ENCODE measurements at places on chromosomes 5 and 9.

DNA sequence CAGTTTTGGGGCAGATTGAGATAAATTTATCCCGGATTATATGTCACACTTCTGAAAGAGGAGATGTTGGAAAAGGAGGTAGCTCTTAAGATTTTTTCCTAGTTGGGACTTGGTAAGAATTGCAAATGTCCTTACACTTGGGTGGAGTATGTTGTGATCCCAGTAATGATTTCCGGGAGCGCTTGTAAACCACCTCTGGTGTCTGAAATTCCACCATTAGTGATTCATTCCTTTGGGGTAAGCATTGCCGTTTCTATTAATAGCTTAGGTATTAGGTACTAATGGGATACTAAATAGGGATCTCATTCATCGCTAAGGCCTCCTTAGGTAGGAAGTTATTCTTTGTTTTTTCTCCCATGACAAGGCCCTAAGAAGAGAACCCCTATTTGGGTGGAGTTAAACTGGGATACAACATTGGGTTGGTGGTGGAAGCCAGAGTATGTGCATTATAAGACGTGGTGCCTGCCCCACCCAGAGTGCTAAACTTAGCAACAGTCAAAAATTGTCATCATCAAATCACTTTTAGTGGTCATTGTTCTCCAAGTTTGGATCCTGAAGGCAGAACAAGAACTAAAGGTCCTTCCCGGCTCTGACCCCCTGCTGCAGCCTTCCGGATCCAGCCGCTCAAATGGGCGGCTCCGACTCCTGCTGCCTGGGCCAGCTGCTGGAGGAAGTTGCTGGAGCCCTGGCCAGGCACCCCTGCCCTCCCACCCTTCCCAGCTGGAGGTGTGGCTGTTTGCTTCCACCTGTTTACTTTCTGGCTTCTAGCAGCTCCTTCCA, 31.7 kb upstream of the DAB2IP start:
- no peak for DNase-seq

- DNase-seq = no peak
Measured at GRCh38 chr9:99326112-99326916, 104.2 kb downstream of the SEC61B start.

DNA sequence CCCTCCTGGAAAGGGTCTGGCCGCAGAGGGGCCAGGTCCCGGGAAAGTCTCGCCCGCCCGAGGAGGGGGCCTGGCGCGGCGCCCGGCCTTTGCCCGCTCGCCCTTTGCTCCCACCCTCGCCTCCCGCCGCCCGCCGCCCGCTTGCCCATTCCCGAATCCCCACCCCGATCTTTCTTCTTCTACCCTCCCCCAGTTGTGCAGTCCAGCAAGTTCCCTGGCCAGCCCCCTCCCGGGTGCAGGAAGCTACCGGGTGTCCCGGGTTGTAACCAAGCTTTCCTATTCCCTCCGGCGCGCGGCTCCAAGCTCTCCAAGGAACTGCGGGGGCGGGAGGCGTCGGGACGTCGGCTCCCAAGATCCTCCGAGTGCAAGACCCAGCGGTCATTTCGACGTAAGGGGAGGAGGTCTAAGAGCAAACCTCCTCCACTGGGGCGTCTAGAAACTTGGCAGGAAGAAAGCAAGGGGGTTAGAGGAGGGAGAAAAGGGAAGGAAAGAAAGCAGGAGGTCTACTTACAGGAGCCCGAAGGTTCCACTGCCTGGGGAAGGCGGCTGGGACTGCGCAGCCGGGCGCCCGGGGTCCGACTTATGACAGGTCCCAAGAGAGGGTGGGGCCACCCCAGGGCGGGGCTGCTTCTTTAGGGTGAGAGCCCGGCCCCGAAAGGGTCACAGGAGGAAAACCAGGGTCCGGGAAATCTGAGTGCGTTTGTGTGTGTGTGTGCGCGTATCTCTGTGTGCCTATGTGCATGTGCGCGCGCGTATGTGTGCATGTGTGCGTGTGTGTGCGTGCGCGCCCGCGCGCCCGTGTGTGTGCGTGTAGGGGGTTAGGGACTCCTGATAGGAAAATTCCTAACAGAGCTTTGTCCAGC, at the start of gene PTGR1:
Gene PTGR1 (minus strand): TSS at position 556 of the 863 bp plus-strand sequence. CDS start 2,225 bp downstream, outside the sequence.
- peak; percentile 77 for DNase-seq

- no peak for DNase-seq
Measured at GRCh38 chr9:17906176-17906840, 327.4 kb downstream of the SH3GL2 start.

DNA sequence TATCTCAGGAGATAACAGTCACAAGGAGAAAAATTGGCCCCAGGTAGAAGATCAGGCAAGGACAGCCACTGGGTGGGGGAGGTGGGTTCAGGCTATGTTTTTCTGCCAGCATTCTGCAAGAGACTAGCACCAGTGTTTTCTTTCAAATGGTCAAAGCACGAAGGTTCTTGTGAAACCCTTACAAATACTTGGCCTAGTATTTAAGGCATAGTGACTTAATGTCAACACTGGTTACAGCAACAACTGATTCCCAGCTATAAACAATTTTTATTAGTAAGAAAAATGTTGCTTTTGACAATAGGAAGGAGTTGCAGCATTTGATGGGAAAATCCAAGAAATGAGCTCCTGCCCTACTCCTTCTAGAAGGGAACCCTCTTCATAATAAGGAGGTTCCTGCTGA, 349.6 kb downstream of the SLIT3 start:
- no peak for DNase-seq

- DNase-seq = no peak
Measured at GRCh38 chr5:147259837-147260236, 25.0 kb downstream of the STK32A start.

- DNase-seq = no peak
Measured at GRCh38 chr5:32358611-32359010, 45.9 kb upstream of the MTMR12 start.

DNA sequence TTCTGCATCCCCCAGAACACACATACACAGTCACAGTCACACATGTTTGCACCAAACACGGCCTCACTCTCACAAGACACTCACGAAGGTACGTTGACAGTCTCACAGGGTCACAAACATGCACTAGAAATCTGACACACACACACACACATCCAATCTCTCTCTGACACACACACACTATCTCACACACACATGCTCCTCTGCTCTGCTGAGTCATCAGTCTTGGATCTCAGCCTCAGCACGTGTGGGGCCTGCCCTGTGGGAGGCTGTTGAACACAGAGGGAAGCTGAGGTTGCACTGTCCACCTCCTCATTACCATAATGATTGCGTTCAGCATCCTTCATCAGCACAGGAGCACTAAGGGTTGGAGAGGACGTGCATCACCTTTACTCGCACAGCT, 188.8 kb downstream of the MTRR start:
- DNase-seq = no peak

GRCh38 chr9:98321269-98321668, 65.8 kb upstream of the TBC1D2 start:
- DNase-seq = no peak

DNA sequence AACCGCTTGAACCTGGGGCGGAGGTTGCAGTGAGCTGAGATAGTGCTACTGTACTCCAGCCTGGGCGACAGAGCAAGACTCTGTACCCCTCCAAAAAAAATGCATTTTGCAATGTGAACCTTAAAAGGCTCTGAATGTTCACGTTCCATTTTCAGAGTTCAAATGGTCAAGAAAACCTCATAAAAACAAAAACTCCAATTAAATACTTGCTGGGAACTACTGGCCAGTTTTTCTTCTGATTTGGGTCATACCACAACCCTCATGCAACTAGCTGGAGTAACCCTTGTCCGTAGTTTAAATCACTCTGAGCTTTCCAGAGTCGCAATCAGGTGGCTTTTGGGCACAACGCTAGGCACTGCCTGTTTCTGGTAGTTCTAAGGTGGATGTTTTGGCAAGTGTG, 2.3 kb upstream of the OTULINL start:
- DNase-seq = no peak

DNA sequence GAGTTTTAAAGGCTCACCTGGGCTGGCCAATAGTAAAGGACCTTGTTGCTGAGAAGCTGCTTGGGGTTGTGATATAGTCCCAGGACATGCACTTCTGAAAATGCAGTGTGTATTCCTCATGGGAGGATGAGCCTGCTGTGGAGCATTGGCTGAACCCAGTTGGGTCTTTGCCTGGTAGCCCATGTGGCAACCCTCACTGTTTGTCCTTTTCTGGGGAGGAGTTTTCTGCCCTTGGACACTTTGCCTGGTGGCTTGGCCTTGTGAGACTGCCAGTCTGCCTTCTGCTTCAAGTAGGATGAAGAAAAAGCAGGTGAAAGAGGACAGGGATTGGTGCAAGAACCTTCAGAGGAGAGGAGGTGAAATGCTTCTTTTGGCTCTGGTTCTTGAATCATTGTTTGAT, 4.0 kb downstream of the TENT4A start:
- DNase-seq = no peak

GRCh38 chr5:133227082-133227481, 175.3 kb downstream of the HSPA4 start:
- DNase-seq = no peak

DNA sequence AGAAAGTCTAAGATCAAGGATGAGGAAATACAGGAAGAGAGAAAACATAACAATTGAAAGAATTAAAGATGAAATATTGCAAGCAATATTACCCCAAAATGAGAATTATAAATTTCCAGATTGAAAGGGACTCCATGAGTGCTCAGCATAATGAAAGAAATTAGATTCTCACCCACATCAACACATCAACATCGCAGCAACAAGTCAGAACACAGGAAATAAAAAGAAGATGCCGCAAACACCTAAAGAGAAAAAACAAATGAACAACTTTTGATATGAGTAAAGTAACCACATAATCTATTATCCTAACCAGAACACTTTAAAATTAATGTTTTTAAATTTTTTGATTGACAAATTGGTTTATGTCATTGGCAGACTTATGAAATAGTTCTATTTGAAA, 318.3 kb upstream of the PTGER4 start:
- no peak for DNase-seq

GRCh38 chr9:78575771-78576170, 278.8 kb downstream of the PSAT1 start:
- no peak for DNase-seq

- no peak for DNase-seq
Measured at GRCh38 chr9:121508415-121508814, 8.8 kb upstream of the GGTA1 start.

DNA sequence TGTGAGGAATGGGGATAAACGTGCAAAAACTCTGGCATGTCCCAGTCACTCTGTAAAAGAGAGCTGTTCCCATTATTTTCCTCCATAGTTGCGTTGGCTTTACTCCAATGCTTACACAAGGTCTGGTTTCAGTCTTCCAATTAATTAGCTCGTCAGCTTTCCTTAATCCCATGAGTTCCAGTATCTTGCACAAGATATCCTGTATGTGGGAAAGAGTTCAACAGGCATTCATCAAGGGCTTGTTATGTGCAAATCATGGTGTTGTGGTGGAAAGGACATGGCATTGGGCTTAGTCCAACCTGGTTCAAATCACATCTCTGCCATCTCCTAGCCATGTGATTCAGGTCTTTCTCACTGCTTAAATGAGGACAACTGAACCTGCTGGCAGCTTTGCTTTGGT, 77.5 kb upstream of the PANK3 start:
- DNase-seq = no peak

DNA sequence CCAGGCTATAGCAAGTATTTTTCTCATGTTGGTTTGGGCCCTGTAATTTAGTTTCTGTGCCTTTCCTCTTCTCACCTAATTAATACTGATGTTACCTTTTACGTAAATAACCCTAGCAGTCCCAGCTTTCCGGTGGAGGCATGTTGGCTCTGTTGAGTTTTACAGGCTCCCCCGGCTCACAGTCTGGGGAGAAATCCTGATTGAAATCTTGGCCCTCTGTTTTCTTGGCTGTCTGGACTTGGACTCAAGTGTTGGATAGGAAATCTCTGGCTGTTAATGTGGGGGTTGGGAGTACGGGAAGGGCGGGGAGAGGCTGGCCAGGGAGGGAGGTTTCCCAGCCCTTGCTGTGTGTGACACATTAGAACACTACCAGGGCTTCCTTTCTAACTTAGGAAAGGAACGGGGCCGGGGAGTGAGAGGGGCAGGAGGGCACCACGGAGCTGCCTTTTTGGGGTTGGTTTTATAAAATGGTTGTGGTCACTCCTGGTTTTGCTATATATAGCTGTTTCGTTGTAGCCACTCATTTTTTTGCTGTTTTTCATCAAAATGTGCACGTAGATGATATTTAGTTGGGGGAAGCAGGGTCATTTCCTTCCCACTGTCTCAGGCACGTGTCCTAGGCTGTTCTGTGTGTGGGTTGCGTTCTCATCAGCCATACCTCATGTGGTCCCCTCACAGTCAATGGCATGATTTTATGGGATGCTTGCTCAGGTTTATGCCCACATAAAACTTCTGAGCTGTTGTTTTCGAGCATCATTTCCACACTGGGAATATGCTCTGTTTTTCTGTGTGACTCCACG, 11.0 kb downstream of the TRIO start:
- no peak for DNase-seq

- DNase-seq = peak; percentile 62
Measured at GRCh38 chr9:124257844-124258606, at the start of gene NEK6. Gene NEK6, plus strand, starts transcription at chr9:124257949. Its CDS starts 44,016 bp downstream, at chr9:124301965.

DNA sequence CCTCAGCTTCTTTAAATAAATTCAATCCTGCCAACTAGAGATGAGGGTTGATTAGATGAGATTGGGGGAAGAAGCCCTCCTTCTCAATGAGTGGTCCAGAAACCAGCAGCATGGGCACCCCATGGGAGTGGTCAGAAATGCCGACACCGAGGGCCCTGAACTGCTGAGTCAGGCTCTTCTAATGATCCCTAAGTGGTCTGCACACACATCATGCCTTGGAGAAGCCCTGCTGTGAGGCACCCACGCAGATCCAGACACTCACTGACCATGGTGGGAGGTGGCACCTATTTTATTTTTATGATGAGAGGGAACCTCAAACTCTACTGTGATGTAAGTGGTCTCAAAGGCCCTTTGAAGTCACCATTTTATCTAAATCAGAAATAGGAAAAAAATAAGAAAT, 72.3 kb upstream of the BOD1 start:
- DNase-seq = no peak

Data from HuH-7.5 (cell line).